ENCODE measurements at places on chromosomes 5 and 9. TPM values are rescaled to one million over a fixed set of nuclear protein-coding genes. Genes with fewer than 3 reads are reported as not detected.

Gene PCDHB11
- 2.0 TPM for total RNA-seq

Gene ADGRD2
- not detected for total RNA-seq

Gene PTCH1
- 5.2 TPM for total RNA-seq

Gene ANGPTL2
- total RNA-seq = 0.17 TPM

Gene ARL10
- total RNA-seq = not detected

DNA sequence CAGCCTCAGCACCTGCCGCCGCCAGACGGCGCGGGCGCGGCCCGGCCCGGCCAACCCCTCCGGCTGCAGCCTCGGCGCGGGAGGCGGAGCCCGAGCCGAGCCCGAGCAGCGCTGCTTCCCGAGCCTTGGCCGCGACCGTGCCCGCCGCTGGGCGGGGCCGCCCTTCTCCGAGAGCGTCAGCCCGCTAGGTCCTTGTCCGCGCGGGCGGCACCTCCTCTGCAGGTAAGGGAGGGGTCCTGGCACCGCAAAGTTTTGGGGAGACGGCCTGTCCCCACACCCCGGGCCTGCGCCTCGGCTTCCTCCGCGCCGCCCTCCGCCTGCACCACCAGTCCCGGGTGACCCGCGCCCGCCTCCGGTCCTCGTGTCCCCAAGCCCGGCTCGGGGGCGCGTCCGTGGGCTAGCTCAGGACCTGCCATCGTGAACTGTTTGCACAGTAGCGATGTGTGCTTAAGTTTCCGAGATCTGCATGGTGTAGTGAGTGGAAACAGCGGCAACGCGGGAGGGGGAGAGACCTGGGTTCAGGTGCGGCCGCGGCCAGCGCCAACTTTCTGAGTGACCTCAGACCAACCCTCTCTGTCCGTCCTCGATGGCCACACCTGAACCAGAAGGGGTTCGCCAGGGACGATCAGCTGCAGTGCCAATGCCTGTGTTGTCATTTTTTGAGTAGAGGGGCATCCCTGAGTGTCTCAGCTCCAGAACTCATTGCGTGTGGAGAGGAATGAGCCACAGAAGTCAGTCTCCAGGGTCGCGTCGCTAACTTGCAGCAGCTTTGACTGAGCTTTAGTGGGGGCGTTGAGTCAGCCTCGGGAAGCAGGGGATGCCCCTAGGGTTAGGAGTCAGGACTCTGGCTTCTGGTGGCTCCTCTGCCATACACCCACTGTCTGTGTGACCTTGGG is at the start of gene FRMPD1:
TSS of gene FRMPD1 (plus strand) at position 82 of the 896 bp plus-strand sequence. CDS start 41,688 bp downstream, outside the sequence.
- DNase-seq = peak; percentile 2

DNA sequence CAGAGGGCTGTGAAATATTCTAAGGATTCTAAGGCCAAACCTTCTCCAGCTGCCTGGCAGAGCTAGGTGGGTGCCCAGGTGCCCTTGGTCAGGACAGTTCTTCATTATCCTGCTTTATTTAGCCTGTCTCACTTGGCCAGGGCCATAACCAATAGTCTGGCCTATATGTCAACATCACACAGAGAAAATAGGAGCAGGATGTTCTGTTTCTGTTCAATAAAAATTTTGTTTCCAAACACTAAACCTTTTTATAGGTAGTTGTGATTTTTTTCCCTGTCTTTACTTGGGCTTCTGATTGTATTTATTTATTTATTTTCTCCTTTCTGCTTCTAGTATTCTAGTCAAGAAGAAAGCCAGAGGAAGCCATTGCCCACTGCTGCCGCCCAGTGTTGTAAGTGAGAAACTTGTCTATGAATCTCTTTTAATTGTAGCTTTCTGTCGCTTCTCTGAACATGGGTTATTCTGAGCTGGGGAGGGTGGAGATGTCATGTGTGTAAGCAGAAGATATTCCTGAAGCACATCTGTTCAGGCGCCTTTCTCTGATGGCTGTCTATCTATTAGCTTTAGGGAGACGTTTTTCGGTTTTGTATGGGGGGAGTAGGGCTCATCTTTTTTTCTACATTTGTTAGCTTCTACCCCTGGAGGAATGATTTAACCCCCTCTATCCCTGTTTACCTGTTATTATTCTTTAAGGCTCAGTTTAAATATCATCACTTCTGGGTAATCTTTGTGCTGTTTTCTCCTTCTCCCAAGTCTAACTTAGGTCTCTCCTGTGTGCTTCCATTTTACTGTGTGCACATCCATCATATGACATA is 97.1 kb downstream of the UNC13B start:
- DNase-seq = peak; percentile 56

GRCh38 chr5:9284781-9285307 is 261.0 kb downstream of the SEMA5A start:
- DNase-seq = peak; percentile 65

GRCh38 chr9:104788251-104788650 is 24.3 kb downstream of the NIPSNAP3B start:
- no peak for DNase-seq

- no peak for DNase-seq
Measured at GRCh38 chr5:169435506-169436229, 134.7 kb upstream of the SLIT3 start.

DNA sequence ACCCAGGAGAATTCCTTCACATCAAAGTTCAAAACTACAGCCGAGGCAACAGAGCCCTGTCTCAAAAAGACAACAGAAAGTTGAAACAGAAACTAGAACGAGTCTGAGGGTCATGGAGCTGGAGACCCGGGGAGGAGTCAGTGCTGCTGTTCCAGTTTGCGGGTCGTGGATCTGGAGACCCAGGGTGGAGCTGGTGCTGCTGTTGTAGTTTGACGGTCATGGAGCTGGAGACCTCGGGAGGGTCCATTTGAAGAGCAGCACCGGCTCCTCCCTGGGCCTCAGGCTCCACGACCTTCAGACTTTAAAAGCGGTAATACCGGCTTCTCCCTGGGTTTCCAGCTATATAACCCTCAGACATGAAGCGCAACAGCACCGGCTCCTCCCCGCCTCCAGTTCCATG is 13.0 kb upstream of the LCN15 start:
- no peak for DNase-seq

DNA sequence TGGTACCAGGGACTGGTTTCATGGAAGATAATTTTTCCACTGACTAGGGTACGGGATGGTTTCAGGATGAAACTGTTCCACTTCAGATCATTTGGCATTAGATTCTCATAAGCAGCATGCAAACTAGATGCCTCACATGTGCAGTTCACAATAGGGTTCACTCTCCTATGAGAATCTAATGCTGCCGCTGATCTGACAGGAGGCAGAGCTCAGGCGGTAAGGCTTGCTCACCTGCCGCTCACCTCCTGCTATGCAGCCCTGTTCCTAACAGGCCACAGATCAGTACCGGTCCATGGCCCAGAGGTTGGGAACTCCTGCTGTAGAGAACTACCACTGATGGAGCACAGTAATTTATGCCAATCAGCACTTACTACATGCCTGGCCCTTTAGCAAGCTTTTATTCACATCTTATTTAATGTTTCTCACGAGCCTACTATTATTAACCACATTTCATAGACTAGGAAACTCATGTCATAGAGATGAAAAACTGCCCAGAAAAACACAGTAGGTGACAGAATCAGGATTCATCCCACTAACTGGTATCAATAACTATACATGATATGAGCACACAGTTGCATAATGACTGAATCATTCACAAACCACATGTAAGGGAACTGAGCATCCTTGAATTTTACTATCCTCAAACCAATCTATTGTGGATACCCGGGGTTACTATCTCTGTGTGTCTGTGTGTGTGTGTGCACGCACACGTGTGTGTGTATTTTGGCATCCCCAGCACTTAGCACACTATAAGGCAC is 46.5 kb downstream of the SVEP1 start:
- DNase-seq = no peak

DNA sequence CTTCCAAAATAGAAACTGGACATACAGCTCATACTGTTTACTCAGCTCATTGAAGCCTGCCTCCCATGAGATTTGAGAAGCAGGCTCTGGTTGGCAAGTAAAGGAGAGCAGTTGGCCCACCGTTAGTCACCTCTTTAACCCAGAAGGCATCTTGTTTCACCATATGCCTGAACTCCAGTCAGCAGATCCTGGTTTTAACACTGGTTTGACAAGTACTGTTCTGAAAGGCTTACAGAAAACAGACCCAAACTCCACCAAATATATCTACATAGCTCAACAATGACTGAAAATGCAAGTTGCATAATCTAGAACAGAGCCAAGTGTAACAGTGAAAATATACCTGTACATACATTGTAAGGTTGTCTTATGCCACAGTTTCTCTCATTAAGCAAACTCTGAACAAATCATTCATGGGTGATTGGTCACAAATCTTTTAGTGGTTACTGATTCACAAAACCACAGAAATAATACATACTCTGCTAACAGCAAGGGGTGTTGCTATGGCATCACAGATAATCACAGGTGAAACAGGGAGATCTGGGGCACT is 198.8 kb downstream of the BNC2 start:
- no peak for DNase-seq

- DNase-seq = peak; percentile 65
Measured at GRCh38 chr5:115098041-115098702, 71.5 kb downstream of the TRIM36 start.

- no peak for DNase-seq
Measured at GRCh38 chr5:42404366-42404765, 18.9 kb upstream of the GHR start.

Measured in A172 (cell line).